Epithelial cell of proximal tubule (primary cell): ENCODE measurements at places on chromosomes 11 and 22. TPM values are rescaled to one million over a fixed set of nuclear protein-coding genes. Genes with fewer than 3 reads are reported as not detected.

DNA sequence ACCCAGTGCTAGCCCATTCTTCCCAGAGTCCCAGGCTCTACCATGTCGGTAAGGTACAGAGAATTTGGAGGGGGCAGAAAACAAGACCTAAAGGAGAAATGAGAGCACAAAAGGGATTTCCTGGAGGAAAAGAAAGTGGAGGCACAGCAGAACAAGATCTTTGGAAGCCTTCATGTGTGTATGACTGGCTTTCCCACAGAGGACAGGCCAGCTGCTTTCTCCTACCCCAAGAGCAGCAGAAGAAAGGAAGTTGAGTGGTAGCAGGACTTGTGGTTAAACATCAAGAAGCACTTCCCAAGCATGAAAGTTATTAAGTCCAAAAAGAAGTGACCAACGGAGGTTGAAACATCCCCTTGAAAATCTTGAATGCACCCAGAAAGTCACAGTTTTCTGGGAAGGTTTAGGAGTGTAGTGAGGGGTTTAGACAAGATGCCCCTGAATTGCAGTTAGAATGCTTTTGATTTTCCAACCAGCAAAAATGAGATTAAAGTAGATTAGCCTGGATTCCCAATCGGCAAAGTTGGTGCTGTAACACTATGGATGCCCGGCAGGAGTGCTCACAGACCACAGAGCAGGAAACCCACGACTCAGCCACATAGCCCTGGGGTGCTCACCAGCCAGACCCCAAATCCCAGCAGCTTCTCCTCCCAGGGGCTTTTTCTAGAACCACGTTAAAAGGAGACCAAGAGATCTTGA lies 608 bp downstream of the TMPRSS13 start:
- no peak for DNase-seq

DNA sequence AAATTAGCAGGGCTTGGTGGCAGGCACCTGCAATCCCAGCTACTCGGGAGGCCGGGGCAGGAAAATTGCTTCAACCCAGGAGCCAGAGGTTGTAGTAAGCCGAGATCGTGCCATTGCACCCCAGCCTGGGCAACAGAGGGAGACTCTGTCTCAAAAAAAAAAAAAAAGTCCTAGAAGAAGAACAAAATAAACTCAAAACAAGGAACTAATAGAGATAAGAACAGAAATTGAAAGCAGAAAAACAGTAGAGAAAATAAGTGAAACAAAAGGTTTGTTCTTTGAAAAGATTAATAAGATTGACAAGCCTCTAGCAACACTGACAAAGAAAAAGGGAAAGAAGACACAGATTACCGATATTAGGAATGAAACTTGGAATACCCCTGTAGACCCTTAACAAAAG lies 45.1 kb upstream of the CBX7 start:
- DNase-seq, result no peak

GRCh38 chr11:46302866-46303265 lies 25.4 kb downstream of the CREB3L1 start:
- DNase-seq, result no peak

- DNase-seq, result peak; percentile 44
These were observed 9.8 kb downstream of the CD82 start for GRCh38 chr11:44575288-44575672.

FUT4 gene
- total RNA-seq, result 7.2 and 10.6 TPM in 2 replicates

GRCh38 chr11:32432565-32432964 lies 2.8 kb downstream of the WT1 start:
- no peak for DNase-seq

FBLN1 gene
- total RNA-seq, result 21.5 and 58.5 TPM in 2 replicates

OR51I1 gene
- total RNA-seq, result not detected in 2 replicates
